ENCODE measurements at places on chromosomes 12 and 14.

DNA sequence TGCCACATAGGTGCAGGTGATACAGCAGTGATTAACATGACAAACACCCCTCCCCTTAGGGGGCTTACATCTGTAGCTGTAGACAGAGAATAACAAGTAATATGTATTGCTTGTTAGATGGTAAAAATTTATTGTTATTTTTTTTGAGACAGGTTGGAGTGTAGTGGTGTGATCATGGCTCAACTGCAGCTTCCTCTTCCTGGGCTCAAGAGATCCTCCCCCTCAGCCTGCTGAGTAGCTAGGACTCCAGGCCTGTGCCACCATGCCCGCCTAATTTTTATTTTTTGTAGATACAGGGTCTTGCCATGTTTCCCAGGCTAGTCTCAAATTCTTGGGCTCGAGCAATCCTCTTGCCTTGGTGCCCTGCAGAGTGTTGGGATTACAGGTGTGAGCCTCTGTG lies 19.8 kb downstream of the DIP2B start:
- no peak for DNase-seq

GRCh38 chr14:61344437-61345150 lies 23.2 kb downstream of the PRKCH start:
- DNase-seq = no peak

GRCh38 chr14:68308726-68309520 lies 483.9 kb downstream of the ZFP36L1 start:
- no peak for DNase-seq

GRCh38 chr14:32531942-32532515 lies 202.9 kb downstream of the AKAP6 start:
- no peak for DNase-seq

DNA sequence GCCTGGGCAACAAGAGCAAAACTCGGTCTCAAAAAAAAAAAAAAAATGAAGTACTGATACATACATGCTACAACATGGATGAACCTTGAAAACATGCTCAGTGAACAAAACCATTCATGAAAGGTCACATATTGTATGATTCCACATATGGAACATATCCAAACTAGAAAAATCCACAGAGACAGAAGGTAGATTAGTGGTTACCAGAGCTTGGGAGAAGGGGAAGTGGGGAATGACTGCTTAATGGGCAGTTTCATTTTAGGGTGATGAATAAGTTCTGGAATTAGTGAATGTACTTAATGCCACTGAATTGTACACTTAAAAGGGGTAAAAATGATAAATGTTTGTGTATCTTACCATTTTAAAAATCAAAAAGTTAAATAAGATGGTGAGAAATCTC lies 2.7 kb downstream of the ITGB7 start:
- DNase-seq = no peak
